Iris pigment epithelial cell (primary cell): ENCODE measurements at places on chromosomes 5 and 9.
A peak's percentile ranks its signal among the peaks of the same experiment; 100 is the strongest.

DNA sequence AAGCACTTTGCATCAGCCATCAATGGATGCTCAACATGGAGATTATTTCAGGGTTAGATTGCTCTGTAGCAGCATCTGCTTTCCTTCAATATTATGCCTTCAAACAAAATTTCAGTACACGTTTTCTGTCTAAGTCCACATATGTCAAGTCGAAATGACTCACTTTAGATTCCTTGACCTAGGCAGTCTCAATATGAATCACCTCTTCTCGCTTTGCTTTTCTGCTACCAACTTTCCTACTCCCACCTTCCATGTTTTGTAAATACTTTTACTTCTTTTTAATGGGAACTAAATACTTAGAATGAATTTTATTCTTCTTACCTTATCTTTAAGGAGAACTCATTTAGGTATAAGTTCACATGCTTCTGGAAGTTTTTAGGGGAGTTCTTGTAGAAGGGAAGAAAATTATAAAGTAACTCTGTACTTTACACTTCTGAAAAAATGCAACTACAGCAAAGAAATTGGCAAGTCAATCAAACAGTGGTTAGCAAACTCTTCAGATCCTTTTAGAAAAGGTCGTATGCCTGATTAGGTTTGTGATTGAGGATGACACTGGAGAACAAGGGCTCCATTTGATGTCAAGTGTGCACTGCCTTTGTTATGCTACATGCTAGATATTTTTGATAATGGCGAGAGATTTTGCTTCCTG lies 478.5 kb upstream of the SMARCA2 start:
- no peak for DNase-seq

- no peak for DNase-seq
Observed at GRCh38 chr5:143673676-143674468, 138.1 kb upstream of the HMHB1 start.

DNA sequence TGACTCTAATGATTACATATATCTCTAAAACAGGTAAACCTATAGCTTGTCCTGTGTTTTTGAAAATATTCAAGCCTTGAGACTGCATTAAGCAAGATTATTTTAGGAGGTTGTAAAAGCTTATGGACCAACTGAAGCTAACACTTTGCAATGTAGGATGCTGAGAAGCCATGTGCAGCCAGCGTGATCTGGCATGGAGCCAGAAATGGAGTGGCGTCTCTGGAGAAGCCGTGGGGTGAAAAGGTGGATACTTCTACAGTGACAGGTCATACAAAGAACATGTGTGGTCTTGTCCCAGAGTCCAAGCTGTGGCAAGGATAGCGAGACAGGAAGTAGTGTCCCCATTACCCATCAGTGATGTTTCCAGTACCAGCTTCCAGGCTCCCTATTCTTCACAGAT lies 100.8 kb upstream of the CD180 start:
- DNase-seq: no peak

GRCh38 chr9:2132484-2133082 lies 117.4 kb downstream of the SMARCA2 start:
- peak; percentile 45 for DNase-seq

- no peak for DNase-seq
Observed at GRCh38 chr5:119828541-119828940, 199.2 kb downstream of the FAM170A start.

- peak; percentile 13 for DNase-seq
Observed at GRCh38 chr5:53381-54174, 38.4 kb upstream of the PLEKHG4B start.

GRCh38 chr5:135236228-135236907 lies 162.7 kb downstream of the MACROH2A1 start:
- DNase-seq: no peak

GRCh38 chr5:118405650-118406061 lies 582.7 kb downstream of the DTWD2 start:
- no peak for DNase-seq

DNA sequence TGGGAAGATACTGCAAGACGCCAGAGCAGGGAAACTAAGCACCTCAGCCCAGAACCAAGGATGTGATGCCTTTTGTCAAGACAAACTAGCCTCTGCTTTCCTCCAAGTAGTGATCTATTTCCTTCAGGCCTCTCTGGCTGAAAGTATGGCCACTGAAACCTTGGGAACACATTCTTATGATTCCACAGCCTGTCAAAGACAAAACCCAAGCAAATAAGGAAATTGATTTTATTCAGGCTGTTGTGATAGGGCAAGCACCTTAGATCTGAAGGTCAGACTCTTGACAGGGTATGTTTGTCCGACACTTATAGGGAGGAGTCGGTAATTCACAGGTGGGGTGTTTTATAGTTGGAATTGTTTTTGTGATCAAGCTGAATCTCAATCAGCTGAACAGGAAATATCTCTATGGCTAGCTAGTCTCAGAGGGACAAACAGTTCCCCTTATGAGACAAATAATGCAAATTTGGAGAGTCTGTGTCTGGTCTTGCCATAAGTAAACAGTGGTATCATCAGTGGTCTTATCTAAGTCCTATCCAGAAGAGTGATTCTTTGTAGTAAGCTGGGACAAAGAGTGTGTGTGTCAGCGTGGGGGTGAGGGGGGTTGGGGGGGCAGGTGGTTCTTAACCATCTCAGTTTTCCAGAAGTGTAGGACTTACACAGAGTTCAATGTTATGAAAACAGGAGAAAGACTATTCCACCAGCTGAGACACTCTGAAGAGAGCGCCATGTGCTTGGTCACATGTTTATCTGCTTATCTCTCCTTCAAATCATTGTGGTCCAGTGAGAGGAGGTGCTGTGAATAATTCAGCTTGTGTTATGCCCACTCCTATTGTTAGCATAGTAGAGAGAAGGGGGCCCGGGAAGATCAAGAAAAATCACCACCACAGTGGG lies 6.7 kb upstream of the ZCCHC10 start:
- peak; percentile 33 for DNase-seq

GRCh38 chr9:15300218-15300617 lies 6.8 kb downstream of the TTC39B start:
- DNase-seq: peak; percentile 41

DNA sequence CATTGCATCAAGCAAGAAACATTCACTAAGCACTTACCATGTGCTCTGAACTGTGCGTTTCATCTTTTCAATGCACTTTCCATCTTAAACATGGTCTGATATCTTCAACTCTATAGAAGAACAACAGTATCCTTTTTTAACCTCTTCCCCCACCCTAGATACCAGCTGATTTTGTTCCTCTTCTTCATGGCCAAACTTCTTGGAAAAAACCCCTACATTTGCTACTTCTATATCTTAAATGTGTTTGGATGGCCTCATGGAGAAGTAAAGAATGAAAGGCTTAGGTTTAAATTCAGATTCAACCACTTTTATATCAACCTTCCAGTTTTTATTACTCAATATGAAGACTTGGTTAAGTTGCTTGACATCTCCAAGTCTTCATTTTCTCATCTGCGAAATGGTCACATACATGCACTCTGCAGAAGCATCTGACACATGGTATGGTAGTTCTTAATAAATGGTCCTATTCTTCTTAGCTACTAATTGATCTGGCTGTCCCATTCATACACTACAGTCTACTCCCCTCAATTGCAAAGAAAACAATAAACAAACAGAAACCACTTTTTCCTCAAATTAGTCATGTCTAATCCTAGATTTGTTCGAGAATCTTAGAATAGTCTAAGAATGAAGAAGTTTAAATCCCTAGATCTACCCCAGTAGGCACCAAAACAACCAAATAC lies 59.4 kb downstream of the FYB1 start:
- no peak for DNase-seq

DNA sequence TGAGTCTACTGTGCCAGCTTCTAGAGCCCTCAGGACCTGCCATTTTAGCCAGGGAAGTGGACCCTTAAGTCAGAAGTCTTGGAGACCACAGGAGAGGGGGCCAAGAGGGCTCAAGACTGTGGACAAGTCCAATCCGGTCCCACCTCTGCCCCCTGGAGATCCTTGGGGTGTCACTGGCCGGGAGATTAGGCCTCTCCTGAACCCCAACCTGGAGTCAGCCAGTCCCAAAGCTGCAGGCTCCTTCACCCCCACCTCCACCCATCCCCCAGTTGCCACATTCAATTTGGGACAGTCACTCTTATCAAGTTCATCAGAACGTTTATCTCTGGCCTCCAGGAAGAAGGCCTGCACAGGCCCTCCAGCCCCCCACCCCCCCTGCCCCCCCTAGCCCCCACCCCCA lies 290 bp downstream of the SLC23A1 start:
- DNase-seq: no peak

- DNase-seq: no peak
Observed at GRCh38 chr5:168216989-168217388, 74.5 kb upstream of the WWC1 start.

DNA sequence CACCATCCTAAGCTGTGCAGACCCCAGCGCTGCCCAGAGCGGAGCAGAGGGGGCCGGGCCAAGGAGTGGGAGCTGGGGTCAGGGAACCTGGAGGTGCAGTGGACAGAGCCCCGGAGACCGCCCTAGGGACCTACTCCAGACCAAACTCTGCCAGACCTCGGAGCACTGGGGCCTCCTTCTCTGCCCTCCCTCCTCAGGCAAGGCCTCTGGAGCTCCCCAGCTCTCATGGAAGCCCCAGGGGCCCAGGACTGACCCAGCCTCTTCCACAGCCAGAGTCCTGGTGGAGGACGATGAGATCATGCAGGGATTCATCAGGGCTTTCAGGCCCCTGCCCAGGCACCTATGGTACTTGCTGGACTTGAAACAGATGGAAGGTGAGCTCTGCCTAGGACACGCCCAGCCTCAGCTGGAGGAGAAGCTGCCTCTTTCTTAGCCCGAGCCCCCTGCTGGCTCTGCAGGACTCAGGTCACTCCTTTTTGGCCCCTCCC lies 3.6 kb downstream of the PAEP start:
- DNase-seq: no peak

DNA sequence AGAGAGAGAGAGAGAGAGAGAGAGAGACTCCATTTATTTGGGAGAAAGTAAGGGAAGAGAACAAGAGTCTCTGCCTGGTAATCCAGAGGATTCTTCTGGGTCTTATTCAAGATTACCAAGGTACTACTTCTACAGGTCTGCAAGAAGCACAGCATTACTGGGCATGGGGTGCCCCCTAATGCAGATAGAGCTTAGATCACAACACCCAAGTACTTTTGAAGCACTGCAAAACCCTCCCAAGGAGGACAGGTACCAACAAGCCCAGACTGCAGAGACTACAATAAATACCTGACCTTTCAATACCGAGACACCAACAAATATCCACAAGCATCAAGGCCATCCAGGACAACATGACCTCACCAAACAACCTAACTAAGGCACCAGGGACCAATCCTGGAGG lies 94.7 kb upstream of the PHF24 start:
- DNase-seq: no peak

DNA sequence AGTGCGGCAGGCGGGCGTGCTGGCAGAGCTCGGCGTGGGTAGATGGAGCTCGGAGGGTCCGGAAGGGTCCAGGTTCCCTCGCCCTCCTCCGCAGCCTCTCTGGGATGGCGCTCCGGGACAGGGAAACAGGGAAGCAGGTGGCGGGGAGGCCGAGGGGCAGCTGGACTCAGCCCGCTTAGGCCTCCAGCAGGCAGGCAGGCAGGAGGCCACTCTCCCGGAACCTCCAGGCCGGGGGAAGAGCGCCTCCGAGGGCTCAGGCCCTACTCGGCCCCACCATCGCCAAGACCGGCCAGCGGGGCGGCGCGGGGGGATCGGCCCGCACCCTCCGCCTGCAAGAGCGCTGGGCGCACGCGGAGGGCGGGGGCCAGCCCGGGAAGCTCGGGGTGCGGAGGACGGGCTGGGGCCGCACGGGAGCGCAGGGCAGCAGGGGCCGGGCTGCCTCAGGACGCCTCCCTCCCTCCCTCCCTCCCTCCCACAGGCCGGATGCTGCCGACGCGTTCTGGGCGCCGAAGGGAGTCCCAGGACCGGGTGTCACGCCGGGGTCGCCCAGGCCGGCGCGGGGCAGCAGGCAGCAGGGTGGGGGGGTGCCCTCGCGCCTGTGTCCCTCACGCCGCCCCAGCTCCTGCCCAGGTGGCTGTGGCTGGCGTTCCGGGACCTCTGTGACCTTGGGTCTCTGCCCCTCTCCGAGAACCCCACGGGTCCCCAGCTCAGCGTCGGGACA lies 977 bp downstream of the MGAT4B start:
- peak; percentile 55 for DNase-seq
